ENCODE measurements at places on chromosomes 5 and 9.

DNA sequence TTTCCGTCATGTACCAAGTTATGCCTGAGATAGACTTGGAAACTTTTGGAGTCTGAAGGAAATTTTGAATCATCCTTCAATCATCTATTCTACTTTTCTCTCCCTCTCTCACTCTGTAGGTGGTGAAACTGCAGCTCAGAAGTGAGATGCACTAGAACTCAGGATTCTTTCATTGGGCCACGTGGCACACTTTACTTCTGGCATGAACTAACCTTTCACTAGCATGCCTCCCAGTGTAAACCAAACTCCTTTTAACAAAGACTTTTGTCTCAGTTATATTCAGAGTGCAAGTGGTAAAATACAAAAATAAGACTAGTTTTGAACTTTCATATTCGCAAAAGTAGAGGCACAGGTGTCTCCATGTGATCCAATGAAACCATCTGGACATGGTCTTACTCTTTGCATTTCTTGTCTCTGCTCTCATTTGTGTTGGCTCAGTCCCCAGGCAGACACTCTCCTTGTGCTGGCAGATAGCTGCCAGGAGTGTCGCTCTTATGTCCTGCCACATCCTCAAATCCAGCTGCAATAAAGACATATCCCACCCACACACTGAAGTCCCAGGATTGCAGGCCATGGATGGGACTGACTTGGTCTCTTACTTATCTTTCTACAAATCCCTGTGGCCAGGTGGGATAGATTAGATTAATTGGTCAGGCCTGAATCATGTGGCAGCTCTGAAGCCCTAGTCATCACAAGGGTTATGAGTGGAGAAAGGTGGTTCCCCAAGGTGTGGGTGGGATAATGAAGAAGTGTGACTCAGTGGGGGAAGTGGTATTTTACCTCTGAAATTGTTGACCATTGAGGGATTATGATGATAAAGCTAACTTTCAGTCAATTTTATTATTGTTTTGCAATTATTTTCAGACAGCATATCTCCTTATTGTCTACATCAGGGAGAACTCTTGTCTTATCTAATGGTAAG is 267.5 kb downstream of the GABRB2 start:
- DNase-seq: no peak

- DNase-seq: no peak
Measured at GRCh38 chr5:40428126-40428525, 251.6 kb upstream of the PTGER4 start.

- no peak for DNase-seq
Measured at GRCh38 chr5:53025487-53025886, 36.3 kb downstream of the ITGA2 start.

DNA sequence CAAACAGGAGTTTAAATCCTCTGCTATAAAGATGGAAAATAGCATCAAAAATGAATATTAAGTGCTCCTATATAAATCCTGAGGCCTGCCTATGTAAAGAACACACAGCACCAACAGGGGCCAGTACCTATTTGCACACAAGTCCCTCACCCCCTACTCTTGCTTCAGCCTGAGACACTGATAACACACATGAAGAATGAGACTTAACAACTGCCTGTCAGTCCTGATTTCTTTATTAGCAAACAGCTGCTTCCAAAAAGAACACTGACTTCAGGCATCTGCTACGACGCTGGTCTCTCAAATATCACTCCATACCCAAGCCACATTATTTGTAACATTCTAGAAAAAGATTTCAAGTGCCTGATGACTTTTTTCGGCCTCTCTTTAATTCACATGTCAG is 55.5 kb downstream of the MYO10 start:
- DNase-seq: no peak

DNA sequence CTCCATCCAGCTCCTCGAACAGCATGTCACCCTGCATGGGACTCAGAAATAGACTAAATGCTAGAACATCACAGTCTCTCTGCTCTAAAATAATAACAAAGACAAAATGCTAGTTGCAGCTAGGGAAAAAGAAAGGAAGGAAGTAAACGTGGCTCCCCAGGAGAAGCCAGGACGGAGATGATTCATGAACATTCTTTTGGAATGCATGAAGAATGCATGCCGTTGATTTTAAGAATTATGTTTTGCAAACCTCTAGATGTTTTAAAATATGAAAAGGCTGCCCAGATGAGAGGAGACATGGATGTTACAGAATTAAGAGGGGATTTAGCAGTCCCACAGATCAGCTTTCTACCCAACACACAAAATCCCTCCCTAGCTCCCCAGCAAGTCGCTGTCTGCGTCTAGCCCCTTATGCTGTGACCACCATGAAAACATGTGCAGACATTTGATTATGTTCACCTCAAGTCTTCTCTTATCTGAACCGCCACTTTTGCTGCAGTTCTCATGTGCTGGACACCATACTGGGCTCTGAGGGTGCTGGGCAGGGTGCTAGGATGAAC is 139.4 kb upstream of the LMX1B start:
- no peak for DNase-seq

- DNase-seq: no peak
Measured at GRCh38 chr5:41831155-41831554, 39.1 kb downstream of the OXCT1 start.

DNA sequence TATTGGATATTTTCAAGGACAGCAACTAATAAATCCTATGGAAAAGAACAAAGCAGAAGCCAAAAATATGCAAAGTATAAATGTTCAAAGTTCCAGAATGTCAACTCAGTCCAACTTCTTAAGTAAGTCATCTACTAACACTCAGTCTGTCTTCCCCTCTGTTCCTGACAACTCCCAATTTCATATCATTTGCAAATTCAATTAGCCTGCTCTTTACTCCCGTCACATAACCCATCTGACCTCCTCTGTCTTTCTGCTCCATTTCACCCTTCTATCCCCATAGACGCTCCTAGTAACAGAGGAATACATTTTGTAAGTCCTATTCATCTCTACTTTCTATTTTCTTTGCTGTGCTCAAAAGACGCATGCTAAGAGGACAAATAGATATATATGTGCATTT is 659.8 kb upstream of the MEF2C start:
- DNase-seq: no peak

- DNase-seq: no peak
Measured at GRCh38 chr9:136093995-136094881, 851 bp downstream of the NACC2 start.

GRCh38 chr9:135480940-135481310 is 1.3 kb downstream of the PPP1R26 start:
- DNase-seq: no peak

GRCh38 chr9:126635661-126636439 is 22.1 kb downstream of the LMX1B start:
- DNase-seq: no peak

DNA sequence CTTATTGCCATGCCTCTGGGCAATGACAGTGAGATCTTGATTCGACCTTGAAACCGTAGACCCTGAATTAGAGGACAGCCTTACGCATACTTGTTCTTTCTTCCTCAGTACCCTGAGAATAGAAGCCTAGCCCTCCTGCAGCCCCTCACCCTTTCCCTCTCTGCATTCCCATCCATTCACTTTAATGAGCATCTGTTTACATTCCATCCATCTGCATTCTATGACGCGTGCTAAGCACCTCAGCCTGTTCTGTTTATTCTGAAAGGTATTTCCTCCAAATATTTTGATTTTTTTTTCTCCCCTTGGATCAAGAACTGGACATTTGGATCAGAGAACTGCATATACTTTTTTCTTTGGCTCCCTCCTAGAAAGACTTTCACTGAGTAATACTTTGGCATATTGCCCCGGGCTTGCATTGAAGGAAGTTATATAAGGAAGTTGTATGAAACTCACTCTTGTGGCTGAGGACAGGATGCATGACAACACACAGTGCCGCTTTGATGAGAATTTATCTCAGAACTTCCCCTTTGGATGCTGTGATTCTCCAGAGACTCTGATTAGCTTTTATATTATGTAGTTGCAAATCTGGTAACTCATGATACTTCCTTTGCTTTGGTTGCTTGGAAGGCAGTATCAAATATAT is 15.7 kb downstream of the TMEM8B start:
- peak; percentile 98 for DNase-seq

GRCh38 chr5:115815693-115816225 is 700 bp downstream of the CDO1 start:
- no peak for DNase-seq

GRCh38 chr9:69190863-69191181 is 16.7 kb downstream of the TJP2 start:
- no peak for DNase-seq

Measured in Kasumi-1 (cell line).